ENCODE measurements at places on chromosomes 2 and 18. TPM values are rescaled to one million over a fixed set of nuclear protein-coding genes. Genes with fewer than 3 reads are reported as not detected.

The KYNU gene
- total RNA-seq: 2.9 TPM

GRCh38 chr18:79823120-79823519, 25.4 kb downstream of the KCNG2 start:
- no peak overlapping the region for H3K27ac ChIP-seq
- H3K36me3 ChIP-seq: no peaks in the 10 kb centered on the region
- H3K27me3 ChIP-seq: no peaks in the 10 kb centered on the region
- no peak for DNase-seq
- H3K4me3 ChIP-seq: no peak overlapping the region

GRCh38 chr2:27095745-27096651, 9.4 kb downstream of the KHK start:
- peaks cover 2% of the 10 kb centered on the region for H3K27me3 ChIP-seq
- no peaks in the 10 kb centered on the region for H3K36me3 ChIP-seq
- 0 out of 2 replicates have a peak, but pooled peaks cover 3% of the 10 kb centered on the region for H3K4me1 ChIP-seq
- DNase-seq: peak; percentile 57
- H3K4me3 ChIP-seq: no peak overlapping the region

DNA sequence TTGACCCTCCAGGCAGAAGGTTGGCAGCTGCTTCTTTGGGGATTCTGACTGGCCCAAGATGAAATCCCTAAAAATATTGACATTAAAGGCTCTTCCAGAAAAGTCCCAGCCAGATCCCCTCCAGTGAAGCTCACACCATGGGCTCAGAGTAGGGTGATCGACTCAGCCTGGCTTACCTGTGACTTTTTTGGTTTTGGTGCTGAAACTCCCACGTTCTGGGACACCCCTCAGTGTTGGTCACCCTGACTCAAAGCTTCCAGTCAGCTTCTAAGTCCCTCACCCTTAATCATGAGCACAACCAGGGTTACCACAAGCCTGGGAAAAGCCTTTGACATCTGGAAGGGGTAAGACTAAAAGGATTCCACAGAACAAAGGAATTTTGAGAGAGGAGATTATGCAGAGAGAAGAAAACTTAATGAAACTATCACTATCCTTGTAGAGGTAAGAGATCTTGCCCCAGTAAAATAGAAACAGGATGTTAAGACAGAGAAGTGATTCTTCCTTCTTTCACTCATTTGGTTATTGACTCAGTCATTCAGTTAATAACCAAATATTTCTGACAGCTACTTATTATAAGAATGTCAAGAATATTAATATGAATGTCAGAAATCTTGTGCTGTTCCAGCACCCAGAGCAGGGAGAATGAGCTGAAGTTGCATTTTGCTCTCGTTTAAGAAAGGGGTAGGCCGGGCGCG, 66.8 kb upstream of the SEC11C start:
- no peaks in the 10 kb centered on the region for H3K36me3 ChIP-seq
- peaks cover 25% of the 10 kb centered on the region for H3K27me3 ChIP-seq
- no peak overlapping the region for H3K4me3 ChIP-seq
- no peaks in the 10 kb centered on the region for H3K4me1 ChIP-seq
- DNase-seq: no peak

DNA sequence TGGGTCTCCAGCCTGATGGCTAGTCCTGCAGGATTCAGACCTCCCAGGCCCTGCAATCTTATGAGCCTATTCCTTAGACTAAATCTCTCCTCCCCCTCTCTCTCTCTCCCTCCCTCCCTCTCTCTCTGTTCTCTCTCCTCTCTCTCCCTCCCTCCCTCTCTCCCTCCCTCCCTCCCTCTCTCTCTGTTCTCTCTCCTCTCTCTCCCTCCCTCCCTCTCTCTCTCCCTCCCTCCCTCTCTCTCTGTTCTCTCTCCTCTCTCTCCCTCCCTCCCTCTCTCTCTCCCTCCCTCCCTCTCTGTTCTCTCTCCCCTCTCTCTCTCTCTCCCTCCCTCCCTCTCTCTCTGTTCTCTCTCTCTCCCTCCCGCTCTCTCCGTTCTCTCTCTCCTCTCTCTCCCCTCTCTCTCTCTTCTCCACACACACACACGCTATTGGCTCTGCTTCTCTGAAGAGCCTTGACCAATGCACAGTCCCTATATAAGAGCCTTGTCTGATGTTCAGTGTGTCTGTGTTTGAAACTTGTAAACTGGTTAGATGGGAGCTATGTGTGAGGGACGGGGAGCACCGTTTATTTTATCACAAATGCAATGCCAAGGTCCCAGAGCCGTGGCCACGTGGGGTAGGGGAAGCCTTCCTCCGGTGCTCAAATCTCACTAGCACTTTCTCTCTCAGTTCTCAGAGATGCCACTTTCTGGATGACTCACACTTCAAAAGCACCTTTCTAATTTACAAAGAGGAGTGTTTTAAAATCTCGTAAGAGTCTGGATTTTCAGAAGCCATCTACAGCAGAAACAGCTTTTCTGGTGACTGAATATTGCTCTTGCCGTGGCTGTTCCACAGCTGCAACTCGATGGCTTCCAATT, 9.4 kb upstream of the PRLH start:
- H3K27ac ChIP-seq: no peak overlapping the region

- H3K36me3 ChIP-seq: no peaks in the 10 kb centered on the region
- no peak overlapping the region for H3K27ac ChIP-seq
- no peak overlapping the region for H3K4me3 ChIP-seq
- H3K4me1 ChIP-seq: no peaks in the 10 kb centered on the region
Measured at GRCh38 chr2:124626993-124627392, 601.9 kb downstream of the CNTNAP5 start.
